HT1080 (cell line): ENCODE measurements at places on chromosomes 2 and 18.
A peak's percentile ranks its signal among the peaks of the same experiment; 100 is the strongest.

GRCh38 chr2:239297142-239298004 lies 103.4 kb downstream of the HDAC4 start:
- DNase-seq: no peak

GRCh38 chr2:234334151-234334550 lies 162.7 kb downstream of the ARL4C start:
- DNase-seq: peak; percentile 44

- DNase-seq: no peak
These were observed at the start of gene TET3 for GRCh38 chr2:73984203-73984921. TET3 (plus strand) TSS chr2:73984910; CDS start chr2:73986404, 1,494 bp downstream.

GRCh38 chr2:81260320-81260719 lies 955.8 kb upstream of the LRRTM1 start:
- DNase-seq: peak; percentile 2

DNA sequence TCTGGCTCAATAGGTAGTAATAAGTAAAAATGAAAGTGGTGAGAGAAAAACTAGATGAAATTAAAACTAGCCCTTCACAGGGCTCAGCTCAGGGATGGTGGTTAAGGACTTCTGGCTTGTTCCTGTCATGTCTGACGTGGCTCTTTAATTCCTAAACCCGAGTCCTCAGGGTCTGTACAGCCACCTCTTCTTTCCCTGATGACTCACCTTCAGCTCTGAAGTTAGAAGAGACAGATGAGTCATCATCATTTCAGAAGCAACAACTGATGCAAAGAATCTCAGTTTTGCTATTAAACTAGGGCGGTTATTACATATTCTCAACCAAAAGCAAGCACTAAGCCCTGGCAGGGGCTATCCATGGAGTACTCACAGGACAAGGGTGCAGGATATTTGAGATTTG lies 24.0 kb upstream of the ITGB6 start:
- DNase-seq: peak; percentile 96

DNA sequence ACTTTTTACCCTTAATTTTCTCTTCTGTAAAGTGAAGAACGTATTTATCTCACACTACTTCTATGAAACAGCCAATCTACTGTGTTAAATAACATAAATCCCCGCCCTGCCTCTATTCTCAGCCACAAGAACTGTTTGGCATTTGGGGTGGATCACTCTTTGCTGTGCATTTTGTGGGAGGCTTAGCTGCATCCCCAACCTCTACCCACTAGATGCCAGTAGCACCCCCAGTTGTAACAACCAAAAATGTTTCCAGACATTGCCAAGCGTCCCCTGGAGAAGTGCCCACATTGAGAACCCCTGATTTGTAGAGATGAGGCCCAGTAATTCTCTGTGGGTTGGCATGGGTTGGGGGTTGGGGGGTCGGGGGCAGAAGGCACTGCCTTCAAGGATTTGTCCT lies 94.7 kb upstream of the BOD1L2 start:
- DNase-seq: no peak
